NCI-H1092 treated with DMSO at 0.1 percent for 48 hours (cell line): ENCODE measurements at places on chromosomes 3 and 15.

GRCh38 chr3:184737641-184738505 is 26.0 kb upstream of the MAGEF1 start:
- DNase-seq, result no peak

DNA sequence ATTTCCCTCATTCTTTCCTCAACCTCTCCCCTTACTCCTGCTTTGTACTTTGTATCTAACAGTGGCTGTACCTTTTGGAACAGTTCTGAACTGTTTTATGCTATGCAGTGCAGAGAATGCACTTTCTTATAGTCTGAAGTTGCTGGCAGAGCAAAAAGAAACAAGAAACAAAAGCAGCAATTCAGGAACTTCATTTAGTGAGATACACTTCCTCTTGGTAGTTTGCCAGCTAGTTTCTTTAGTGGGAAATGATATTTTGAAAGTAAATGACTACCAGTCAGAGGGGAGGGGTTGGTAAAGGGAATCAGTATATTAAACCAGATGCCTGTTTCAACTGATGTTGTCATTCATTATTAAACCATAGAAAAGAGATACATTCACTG is 55.0 kb upstream of the CHD2 start:
- DNase-seq, result no peak

- no peak for DNase-seq
Observed at GRCh38 chr3:153693207-153693606, 428.0 kb upstream of the ARHGEF26 start.

GRCh38 chr15:93360976-93361375 is 272.0 kb upstream of the RGMA start:
- no peak for DNase-seq

DNA sequence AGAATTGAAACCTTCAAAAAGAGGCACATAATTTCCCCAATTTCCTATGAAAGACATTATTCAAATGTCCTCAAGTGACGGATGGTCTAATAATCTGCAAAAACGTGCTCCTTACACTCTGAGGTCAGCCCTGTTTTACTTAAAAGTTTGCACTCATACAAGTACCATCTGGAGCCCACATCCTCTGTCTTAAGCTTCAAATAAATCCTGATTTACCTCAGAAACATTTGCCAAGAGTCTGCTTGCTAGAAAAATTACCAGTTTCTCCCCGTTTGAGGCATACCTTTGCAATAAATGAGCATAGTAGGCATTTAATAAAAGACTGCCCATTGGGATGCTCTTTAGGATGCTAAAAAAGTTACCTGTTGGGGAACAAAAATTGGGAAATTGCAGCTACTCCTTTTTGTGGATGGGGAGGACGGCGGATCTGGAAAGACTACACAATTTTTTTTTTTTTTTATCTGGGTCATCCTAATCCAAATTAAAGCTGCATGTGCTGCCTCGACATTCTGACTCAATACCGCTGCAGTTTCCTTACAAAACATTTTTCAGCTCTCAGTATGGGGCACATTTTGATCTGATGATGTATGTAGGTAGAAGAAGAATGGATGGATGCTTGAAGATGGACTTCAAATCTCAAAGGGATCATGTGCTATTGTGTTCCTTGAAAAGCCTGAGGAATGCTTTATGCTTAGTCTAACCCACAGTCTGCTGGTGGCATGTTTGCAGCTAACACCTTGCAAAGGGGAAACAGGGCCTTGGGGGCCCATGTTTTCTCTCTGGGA is 233.7 kb upstream of the ADAMTS9 start:
- DNase-seq, result no peak

GRCh38 chr15:32690941-32691688 is 26.7 kb upstream of the GREM1 start:
- DNase-seq, result no peak

DNA sequence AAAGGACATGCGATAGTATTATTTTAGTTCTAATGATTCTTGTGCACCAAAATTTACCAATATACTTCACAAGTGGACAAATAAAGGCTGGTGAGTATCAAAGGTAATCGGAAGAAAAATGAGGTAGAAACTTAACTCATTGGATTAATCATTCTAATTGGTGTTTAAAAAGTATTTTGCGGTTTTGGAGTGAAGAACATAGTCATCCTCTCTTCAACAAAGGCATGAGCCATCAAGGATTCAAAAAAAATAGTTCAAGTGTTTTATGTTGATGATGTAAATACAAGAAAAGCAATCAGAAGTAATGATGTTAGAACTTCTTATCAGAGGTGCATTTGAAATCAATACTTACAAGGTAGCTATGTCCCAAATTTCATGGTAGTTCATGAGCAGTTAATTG is 221.5 kb downstream of the P3H2 start:
- no peak for DNase-seq

GRCh38 chr3:19632099-19633074 is 301.6 kb downstream of the EFHB start:
- DNase-seq, result no peak

- no peak for DNase-seq
Observed at GRCh38 chr15:25582886-25583285, 144.1 kb upstream of the UBE3A start.

GRCh38 chr3:79415356-79415755 is 352.4 kb downstream of the ROBO1 start:
- DNase-seq, result no peak

DNA sequence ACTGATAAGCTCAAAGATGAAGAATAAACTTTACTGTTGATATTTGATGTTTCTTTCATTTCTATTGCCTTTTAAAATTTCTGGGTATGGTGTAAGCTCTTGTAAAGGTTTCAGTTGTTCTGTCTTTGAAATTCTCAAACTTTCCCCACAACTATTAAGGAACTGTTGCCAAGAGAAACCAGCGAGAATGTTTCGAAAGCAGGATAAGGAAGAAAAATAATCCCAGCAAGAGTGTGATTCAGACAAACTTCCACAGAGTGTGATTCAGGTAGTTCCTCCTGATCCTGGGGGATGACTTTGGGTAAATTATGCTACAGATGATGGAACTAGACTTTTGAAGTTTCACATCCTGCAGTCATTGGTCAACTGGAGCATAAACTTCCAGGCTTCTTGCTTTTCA is 632.0 kb downstream of the NSUN3 start:
- DNase-seq, result no peak

- no peak for DNase-seq
Observed at GRCh38 chr15:22992024-22992326, 11.8 kb upstream of the CYFIP1 start.

DNA sequence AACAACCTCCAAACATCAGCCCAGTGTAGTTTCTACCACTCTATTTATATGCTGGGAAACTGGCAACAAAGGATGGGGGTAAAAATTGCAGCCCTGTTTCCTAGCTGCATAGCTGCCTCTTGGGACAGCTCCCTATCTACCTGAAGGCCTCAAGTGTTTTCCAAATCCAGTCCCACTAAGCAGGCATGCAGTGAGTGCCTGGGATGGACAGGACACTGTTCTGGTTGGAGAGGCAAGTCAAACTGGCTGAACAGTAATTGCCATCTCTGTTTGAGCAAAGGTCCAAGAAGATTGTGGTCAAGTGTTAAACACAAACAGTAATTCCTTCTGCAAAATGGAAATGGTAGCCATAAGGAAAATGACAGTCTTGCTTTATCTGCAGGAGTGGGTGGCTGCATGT is 125.4 kb downstream of the FMN1 start:
- DNase-seq, result no peak

- DNase-seq, result no peak
Observed at GRCh38 chr3:175266478-175266877, 407.3 kb downstream of the NAALADL2 start.

DNA sequence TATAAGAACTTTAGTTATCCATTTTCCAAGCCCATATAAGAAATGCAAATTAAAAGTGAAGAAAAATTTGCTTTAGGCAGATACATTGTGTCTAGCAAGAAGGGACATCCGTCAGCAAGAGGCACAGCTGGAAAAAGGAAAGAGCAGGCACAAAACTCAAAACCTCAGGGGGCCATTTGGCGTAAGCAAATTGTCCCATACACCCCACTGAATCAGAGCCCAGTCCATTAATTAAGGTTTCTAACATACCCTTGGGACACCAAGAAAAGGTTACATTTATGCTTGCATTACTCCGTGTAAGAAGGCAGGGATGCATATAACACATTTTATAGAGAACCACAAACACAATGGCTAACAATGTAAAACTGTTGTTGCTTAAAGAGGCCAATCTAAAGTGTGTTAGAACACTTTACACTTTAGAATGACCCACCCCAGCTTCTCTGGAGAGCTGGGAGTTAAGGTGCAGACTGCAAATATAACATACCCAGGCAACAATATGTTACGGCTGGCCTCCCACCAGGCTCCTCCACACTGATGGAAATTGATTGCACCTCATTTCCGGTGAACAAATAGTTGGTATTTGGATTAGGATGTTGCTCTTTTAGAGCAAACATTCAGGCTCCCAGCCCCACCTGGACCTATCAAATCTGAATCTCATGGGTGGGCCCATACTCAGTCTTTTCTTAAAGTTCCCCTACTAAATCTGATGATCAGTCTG is 23.2 kb downstream of the SEMA5B start:
- peak; percentile 26 for DNase-seq

DNA sequence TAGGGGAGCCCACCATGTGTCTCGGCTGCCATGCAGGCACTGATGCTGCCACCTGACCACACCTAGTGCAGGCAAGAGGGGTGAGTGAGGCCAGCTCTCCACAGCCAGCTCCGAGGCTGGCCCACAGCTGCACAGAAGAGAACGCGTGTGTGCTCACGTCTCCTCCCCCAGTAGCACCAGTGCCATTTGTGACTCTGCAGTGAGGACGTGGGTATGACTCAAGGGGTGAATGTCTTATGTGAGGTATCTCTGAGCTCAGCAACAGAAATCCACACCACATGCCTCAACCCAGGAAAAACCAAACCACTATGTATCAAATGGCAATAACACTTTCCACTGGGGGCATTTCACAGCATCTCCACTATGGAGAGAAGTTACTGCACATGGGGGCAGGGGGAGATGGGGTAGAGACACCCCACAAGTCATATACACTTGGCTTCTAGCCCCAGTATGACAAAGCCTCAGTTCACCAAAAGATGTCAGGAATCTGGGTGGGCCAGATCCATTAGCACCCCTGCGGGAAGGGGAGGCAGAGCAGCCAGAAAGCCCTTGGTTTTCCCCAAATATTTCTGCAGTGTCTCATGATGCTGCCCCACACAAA is 87.6 kb downstream of the LRIG1 start:
- no peak for DNase-seq

GRCh38 chr3:173826416-173826815 is 428.9 kb downstream of the NLGN1 start:
- no peak for DNase-seq

- DNase-seq, result no peak
Observed at GRCh38 chr15:66614951-66615760, 49.4 kb upstream of the LCTL start.

GRCh38 chr15:39171944-39172368 is 408.9 kb upstream of the THBS1 start:
- peak; percentile 26 for DNase-seq

DNA sequence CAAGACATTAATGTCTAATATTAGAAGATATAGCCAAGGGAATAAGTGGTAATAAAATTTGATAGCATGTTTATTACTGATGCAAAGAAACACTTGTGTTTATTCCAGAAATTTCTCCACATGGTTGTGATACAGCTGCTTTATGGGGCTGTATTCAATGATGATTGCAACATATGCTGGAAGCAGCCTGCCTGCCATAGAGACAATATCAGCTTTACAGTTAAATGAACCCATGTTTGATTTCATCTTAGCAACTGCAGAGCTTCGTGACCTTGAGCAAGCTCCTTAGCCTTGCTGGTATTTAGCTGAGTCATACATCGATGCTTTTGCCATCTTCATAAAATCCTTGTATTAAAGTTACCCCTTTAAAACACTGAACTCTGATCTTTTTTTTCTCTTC is 168.1 kb upstream of the STAC start:
- DNase-seq, result no peak

GRCh38 chr3:61524933-61525332 is 36.4 kb upstream of the PTPRG start:
- no peak for DNase-seq

DNA sequence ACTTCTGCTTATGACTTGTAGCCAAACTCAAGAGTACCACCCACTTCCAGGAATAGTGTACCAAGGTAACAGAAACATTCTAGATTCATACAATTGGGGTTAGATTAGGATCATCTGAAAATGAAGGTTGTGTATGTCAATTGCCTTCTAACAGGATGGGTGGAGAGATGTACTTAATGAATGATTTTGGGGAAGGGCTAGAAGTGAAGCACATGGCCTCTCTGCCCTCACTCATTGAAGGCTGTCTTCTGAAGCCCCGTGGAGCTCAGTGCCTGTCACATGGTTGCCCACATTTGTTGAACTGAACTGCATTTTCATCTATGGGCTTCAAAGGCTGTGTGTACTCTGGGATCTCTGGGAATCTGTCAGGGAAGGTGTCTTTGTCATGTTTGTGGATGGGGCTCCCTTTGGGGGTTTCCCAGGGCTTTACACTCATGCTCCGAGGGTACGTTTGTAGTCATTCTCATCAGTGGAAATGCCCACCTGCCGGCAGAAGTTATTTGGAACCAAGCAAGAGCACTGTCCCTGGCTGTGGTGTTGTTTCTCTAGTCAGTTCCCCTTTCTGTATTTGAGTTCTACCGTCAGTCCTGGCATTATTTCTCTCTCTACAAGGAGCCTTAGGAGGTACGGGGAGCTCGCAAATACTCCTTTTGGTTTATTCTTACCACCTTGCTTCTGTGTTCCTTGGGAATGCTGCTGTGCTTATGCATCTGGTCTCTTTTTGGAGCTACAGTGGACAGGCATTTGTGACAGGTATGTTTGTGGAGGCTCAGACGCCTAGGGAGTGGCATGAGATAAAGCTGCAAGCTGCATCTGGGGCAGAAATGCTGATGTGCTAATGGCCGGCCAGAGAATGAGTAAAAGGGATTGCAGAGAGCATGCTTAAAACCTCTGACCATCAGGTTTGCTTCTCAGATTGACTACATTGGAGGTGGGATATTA is 22.4 kb downstream of the CD86 start:
- no peak for DNase-seq

GRCh38 chr3:123282461-123282860 is 80.7 kb downstream of the SEC22A start:
- no peak for DNase-seq

GRCh38 chr15:58294681-58295254 is 137.0 kb upstream of the LIPC start:
- DNase-seq, result no peak

GRCh38 chr15:89321521-89322410 is 12.9 kb downstream of the POLG start:
- no peak for DNase-seq

DNA sequence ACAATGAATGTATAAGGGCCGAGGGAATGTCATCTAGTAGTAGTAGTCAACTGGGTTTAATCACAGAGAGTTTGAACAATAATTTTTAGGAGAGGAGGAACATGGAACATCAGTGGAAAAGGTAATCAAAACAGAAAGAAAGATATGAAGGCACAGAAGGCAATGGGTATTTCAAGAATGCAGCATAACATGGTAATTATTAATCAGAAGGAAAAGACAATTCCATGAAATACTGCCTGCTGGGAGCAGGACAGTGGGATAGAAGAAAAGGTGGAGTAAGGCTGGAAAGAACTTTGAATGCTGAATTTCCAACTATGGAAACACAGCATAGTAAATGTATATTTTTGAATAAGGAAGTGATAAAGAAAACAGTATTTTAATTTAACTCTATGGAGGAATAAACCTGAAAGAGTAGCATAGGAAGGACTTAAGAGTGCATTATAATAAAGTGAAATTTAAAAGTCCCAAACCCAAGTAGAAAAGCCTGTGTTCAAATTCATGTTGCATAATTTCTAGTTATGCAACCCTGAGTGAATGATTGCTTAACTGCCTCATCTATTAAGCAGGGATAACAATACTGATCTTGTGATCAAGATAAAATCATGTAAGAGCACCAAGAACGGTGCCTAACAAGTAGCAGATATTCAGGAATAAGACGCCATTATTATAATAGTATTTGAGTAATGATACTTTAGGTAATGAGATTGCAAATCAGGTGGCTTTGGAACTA is 357.7 kb downstream of the TBC1D5 start:
- DNase-seq, result no peak
